ENCODE measurements at places on chromosomes 2 and 18.

- DNase-seq = no peak
These were observed 12.7 kb downstream of the FAM110C start for GRCh38 chr2:33620-34019.

- DNase-seq = no peak
These were observed 12.1 kb downstream of the SPIRE1 start for GRCh38 chr18:12645751-12646203.

DNA sequence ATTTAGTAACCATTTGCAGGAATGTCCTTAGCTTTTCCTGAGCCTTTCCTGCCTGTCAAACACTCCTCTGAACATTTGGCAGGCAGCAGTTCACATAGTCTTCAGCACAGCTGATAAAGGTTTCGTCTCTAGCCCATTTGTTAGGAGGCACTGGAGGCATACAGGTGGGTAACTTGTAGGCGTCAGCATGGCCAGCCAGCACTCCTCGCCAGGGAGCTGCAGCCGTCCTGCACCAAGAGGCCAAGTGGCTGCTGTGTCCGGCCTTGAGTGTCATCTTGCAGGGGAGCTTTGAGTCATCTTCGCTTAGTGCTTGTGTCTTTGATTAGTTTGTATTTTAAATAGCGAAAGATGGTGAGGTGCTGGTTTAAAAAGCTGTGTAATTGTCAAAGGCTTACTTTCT, 120.3 kb upstream of the NFATC1 start:
- DNase-seq = no peak

- no peak for DNase-seq
These were observed 4.6 kb downstream of the CXCR4 start for GRCh38 chr2:136113209-136113971.

- no peak for DNase-seq
These were observed 327.3 kb downstream of the BCL11A start for GRCh38 chr2:60226191-60226590.

- no peak for DNase-seq
These were observed 132.4 kb upstream of the APCDD1 start for GRCh38 chr18:10322004-10322403.

GRCh38 chr2:8797682-8798081, 39.7 kb downstream of the KIDINS220 start:
- no peak for DNase-seq

- DNase-seq = no peak
These were observed 22.8 kb downstream of the NFE2L2 start for GRCh38 chr2:177241711-177242120.

GRCh38 chr2:204950695-204951346, 405.5 kb downstream of the PARD3B start:
- DNase-seq = no peak

GRCh38 chr18:74476140-74476539, 19.0 kb upstream of the DIPK1C start:
- DNase-seq = no peak

DNA sequence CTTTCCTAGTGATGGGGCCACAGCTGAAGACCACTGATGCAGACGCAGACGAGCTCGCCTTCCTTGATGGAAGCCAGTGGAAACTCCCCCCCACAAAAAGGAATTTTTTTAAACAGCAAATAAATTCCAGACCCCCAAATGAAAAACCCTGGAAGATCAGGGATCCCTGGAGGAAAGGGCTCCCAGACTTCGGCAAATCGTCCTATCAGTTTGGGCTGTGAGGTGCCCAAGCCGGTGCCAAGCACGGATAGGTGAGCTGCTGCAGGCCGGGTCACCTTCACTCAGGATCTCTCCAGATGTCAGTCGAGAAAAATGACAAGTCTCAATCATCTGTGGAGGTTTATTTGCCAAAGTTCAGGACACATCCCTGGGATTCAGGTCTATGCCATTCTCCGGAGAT, 42.0 kb downstream of the RTP5 start:
- DNase-seq = no peak

- DNase-seq = no peak
These were observed 109.5 kb downstream of the RAPGEF4 start for GRCh38 chr2:172845028-172845630.

- DNase-seq = no peak
These were observed 2.1 kb downstream of the LBH start for GRCh38 chr2:30233271-30234009.

- no peak for DNase-seq
These were observed 217.8 kb upstream of the NXPH2 start for GRCh38 chr2:138997856-138998517.

GRCh38 chr2:206996556-206997065, 57.3 kb downstream of the CPO start:
- DNase-seq = no peak

DNA sequence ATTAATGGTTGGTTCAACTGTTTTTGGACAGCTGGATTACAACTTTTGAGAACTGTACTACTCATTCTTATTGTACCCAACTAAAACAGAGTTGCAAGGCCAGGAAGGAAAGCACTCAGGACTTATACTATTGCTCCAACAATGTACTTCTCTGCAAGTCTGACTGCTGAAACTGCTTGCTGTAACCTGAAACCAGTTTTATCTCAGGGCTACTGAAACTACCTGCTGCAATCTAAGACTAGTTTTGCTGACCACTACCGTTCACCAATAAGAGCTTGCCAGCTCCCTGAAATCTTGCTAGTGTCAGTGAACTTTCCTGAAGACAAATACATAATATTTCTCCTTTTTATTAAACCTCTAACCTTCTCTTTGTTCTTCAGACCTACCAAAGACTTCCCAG, 157.3 kb downstream of the CDCA7 start:
- no peak for DNase-seq

DNA sequence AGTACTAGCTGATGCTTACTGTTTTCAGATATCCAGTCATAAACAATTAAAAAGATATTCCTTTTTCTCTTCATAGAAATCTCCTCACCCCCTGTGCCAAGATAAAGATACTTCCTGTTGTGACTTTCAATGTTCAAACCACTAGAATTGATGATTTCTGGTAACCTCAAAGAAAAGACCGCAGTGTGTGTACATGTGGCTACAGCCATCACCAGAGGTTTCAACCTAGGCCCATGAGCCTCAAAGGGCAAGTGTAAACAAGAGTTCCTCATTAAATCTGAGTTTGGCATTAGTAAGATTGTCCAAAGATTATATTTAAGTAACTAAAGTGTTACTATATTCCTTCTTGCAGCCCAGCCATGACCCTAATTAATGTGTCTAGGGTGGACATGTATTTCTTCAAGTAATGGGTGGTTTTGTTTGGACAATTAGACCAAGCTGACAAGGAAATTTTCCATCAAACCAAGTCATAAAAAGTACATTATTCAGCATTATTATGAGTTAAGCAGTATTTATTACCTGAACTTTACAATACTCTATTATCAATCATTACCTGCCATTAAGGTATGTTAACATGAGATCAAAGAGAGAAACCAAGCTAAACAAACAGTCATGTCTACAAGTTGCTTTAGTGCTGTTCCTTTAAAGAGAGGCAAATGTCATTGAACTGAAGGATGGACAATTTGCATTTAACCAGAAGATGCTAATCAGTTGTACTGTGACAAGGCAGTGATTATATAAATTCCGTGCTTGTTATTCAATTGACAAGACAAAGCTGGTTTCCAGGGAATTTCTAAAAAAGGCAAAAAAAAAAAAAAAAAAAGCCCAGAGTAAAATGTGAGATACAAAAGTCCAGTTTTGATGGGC, 382.7 kb downstream of the LNPK start:
- no peak for DNase-seq

- no peak for DNase-seq
These were observed 59.3 kb downstream of the CRACDL start for GRCh38 chr2:98876741-98877140.

GRCh38 chr2:28721601-28722191, 29.9 kb upstream of the PPP1CB start:
- no peak for DNase-seq

- no peak for DNase-seq
These were observed 58.8 kb downstream of the APOB start for GRCh38 chr2:20985062-20985461.

DNA sequence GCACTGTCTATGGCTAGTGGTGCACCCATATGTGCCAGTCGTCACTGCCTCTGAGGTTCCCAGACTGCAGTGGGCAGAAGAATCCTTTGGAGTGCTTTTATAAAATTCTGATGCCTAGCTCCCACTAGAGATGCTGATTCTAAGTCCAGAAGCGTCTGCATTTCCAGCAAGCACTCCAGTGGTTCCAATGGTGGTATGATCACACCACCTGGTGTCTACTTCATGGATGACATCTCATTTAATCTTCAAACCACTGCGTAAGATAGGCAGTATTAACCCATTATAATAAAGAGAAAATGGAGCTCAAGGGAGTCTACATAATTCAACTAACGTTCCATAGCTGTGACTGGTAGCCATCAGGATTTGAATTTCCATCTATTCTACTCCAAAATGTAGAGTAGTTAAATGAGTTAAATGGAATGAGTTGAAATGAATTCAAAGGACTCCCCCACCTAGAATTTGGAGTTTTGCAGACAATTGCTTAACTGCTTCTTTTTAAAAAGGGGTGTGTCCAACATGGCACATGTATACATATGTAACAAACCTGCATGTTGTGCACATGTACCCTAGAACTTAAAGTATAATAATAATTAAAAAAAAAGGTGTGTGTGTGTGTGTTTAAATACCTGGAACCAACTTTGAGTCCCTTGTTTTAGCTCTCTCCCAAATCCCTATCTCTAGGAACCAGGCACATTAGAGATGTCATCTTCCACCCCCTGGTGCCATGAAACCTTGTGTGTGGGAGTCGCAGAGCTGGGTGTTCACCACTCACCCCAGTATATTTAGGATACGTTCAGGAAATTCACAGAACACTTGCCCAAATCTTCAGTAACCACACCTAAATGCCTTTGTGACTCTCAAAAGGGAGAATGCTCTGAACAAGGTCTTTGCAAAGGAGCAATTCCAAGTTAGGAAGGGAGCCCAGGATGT, 14.1 kb downstream of the LAMA3 start:
- DNase-seq = peak; percentile 45

DNA sequence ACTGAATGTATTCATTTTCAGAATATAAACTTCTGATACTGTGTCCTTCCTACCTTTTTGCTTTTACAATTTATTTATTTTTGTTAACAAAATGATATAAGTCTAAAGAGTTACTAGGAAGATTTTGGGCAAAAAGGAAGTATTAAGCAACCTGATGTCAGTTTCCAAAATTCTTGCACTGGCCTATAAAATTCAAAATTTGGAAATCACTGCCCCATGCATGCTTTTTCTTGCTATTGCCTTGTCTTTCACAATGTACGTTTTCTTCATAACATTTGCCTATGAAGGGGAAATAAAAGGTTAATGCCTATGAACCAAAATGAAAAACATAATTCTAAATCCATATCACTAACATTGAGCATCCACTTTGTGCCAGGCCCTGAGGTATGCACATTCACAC, 40.1 kb upstream of the EHBP1 start:
- no peak for DNase-seq

GRCh38 chr2:170905864-170906263, 23.2 kb upstream of the GORASP2 start:
- DNase-seq = no peak

DNA sequence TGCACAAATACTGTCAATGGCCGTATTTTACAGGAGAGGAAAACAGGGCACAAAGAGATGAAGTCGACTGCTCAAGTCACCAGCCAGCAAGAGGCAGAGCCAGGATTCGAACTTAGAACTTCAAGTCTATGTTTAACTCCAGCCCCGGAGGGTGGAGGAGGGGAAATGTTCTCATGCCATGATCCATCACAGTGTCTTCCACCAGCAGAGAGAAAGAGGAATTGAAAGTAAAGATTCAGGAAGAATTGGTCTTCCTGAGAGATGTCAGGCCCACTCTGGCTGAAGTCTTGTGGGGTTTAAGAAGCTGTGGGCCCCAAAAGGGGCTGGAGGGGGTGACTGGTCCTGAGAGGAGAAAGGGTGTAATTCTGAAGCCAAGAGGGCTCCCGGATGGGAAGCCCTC, 260.0 kb downstream of the TNS1 start:
- DNase-seq = no peak

DNA sequence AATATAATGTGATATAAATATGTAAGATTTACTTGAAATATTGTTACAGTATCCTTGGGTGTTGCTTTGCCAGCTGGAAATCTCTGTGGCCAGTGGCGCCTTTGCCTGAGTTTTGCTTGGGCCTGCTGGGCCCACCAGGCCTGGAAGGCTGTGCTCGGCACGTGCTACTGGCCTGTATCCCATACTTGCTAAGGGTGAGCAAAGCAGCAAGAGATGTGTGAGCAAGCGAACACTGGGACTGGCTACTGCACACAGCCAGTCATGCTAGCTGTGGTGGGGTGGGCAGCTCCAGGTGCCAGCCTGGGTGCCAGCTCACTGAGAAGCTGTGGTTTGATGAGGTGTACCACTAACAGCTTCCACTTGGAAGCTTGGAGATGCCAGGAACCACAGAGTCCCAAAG, 299.1 kb upstream of the GALNT5 start:
- no peak for DNase-seq

DNA sequence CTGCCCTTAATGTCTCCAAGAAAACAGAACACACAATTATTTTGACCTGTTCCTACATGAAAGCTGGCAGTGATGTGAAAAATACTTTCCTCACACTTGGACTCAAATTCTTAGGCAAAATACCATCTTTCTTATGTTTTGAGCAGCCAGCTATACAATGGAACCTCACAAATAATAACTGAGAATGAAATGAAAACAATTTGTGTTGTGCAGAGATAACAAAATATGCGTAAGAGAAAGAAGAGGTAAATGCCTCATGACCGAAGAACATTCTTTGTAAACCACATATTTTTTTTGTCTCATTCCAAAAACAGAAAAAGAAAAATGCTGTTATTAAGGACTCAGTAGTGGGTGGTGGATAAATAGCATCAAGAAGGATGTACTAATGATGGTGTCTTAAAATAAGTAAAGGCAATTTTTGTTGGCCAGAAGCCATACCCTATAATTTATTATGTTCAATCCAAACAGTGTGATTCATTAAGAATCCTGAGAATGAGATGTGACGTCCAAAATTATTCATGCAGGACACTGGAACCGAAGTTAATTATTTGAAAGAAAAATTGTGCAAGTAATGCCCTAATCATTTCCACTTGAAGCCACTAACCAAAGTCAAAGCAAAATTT, 193.0 kb upstream of the NETO1 start:
- no peak for DNase-seq

- DNase-seq = no peak
These were observed 177.6 kb upstream of the PKDCC start for GRCh38 chr2:41870265-41870585.

GRCh38 chr18:63465059-63465458, 11.7 kb upstream of the SERPINB5 start:
- no peak for DNase-seq

DNA sequence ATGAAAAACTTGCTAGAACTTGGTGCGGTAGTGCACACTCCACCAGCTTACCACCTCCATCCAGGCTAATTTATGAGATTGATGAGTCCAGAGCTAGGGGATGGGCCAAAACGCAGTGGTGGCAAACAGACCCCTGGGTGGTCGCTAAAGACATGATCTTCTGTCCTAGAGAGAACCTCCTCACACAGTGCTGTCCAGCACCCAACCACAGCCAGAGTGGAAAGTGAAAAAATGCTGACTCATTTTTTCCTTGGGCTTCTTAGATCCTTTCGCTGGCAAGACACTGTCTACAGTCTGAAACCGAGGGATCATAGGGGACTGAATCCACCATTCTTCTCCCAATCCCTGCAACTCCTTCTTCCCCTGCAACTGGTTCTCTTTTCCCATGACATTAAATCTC, 4.1 kb downstream of the ANTXR1 start:
- no peak for DNase-seq
